ENCODE measurements at places on chromosomes 4 and X. TPM values are rescaled to one million over a fixed set of nuclear protein-coding genes. Genes with fewer than 3 reads are reported as not detected.

DNA sequence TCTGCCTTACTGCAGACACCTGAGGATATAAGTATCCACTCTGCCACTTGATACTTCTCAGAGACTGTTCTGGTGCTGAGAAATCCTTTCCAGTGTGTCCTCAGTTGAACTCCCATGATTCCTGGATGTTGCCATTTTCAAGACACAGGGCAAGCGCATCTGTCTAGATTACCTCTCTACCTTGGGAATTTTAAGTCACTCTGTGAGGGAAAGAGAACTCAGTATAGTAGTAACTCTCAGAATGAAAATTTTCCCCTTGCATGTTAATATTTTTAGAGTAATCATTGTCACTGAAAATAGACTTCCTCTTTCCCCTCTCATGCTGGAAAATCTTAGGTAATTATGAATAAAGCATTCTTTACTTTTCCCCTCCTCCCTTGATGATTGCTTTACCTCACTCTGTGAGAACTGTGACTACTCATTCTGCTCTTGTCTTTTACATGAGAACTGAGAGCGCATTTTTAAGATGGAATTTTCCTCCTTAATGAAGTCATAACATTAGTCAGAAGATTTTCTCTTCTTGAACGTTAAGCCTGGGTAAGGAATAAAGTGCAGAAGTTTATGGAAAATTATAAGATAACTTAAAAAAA, 45.0 kb downstream of the TET2 start:
- DNase-seq, result no peak

- DNase-seq, result no peak
These were observed 239.9 kb downstream of the MAML3 start for GRCh38 chr4:139913995-139914598.

The CYTL1 gene
- 13.5 TPM for total RNA-seq

DNA sequence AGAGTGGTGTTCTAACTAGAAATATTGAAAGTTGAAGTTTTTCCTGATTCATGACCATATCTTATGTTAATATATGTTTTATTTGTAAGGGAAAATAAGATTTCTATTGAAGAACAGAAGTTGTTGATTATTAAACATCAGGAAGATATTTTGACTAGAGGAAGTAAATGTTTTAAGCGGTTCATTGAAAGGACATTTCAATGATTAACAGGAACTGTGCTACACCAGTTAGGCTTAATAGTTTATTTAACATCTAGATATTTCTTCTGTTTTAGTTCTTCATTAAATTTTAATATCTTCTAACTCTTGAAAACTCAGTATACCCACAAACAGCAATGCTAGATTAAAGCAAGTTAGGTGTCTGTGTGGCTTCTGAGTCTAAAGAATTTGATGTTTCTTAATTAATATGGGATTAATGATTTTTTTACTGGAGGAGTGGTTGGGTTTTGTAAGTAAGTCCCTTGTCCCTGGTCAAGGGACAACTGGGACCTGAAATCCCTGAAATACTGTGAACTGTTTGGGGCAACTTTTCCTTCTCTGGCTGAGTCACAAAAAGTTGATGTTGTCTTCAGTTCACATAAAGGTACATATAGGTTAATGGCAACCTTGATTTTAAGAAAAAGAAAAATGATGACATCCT, 42.9 kb upstream of the CYP4V2 start:
- DNase-seq, result no peak

DNA sequence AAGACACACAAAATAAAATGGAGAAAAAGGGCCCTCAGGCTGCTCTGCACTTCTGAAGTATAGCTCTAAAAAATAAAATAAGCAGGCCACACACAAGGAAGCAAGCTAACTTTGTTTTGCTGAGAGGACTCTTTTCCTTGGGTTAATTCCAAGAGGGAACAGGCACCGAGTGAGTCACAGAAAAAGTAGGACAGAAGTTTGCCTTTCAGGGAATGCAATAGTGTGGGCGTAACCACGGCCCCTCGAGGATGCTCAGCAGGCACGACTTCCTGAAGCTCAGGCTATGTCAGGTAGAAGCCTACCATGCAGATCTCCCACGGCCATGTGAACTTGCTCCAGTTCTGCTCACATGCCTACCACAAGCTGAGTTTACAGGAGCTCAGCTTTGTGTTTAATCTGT, 22.1 kb downstream of the PPP1R2C start:
- no peak for DNase-seq

GRCh38 chrX:13685126-13685763, 3.7 kb upstream of the RAB9A start:
- no peak for DNase-seq

DNA sequence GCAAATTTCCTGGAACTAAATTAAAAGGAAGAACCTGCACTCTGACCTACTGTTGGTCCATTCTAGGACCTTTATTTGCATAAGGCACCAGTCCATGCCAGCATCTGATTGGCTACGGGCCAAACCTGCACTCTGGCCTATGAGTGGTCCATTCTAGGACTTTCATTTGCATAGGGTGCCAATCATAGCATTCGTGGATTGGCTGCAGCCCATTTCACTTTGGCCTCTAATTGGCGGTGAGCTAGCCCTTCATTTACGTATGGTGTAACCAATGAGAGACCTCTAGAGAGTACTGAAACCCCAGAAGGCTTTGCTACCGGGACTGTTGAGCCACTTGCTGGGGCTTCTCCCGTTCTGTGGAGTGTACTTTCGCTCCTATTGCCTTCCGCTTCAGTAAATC, 6.1 kb upstream of the RNF175 start:
- DNase-seq, result no peak

Data from neural crest cell (in vitro differentiated cells).